NCI-H2081 treated with DMSO at 0.1 percent for 48 hours (cell line): ENCODE measurements at places on chromosomes 16 and 17.

- no peak for DNase-seq
These were observed 29.7 kb downstream of the FANCA start for GRCh38 chr16:89786474-89787364.

GRCh38 chr17:27485125-27485524 is 28.9 kb downstream of the KSR1 start:
- DNase-seq = no peak

GRCh38 chr16:28491230-28491969 is 474 bp downstream of the CLN3 start:
- no peak for DNase-seq

GRCh38 chr17:17343160-17343735 is 40.1 kb downstream of the NT5M start:
- DNase-seq = no peak

GRCh38 chr17:79590523-79590860 is 20.4 kb downstream of the RBFOX3 start:
- no peak for DNase-seq

GRCh38 chr16:19703172-19703889 is 14.7 kb downstream of the KNOP1 start:
- no peak for DNase-seq

DNA sequence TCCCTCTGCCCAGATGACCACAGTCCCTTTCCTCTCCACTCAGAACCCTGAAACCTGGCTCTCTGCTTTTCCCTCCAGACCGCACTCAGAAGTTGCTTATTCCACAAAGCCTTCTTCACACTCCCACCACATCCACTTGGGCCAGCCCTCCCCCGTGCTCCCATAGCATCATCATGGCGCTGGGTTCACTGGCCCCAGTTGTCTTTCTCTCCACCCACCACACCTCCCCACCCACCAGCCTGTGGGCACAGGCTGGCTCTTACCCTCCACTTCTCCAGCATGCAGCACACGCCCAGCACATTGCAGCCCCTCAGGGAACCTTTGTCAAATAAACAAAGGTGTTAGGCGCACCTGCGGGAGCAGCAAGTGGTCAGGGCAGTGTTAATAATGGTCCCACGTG is 130.0 kb downstream of the KATNIP start:
- no peak for DNase-seq

DNA sequence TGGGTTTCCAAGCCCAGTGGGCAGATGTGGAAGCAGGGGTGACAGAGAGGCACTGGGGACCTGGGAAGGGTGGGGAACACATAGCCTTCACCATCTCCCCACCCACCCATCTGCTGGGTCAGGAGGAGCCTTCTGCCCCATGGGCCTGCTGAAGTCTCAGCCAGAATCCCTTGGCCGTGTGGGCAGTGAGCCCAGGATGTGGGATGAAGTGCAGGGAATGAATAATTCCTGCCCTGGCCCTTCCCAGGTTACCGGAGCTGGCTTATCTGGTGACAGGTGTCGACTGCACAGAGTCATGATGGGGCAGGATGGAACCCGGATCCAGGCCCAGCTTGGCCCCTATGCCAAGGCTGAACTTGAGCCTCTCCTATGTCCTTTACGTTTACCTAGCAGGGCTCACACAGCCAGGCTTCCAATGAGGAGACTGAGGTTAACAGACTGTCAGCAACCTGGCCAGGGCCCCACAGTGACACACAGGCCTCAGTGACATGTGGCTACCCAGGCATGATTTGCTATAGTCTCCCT is 17.5 kb downstream of the ATP2A3 start:
- no peak for DNase-seq

GRCh38 chr16:84595052-84595481 is 22.8 kb downstream of the COTL1 start:
- DNase-seq = no peak

DNA sequence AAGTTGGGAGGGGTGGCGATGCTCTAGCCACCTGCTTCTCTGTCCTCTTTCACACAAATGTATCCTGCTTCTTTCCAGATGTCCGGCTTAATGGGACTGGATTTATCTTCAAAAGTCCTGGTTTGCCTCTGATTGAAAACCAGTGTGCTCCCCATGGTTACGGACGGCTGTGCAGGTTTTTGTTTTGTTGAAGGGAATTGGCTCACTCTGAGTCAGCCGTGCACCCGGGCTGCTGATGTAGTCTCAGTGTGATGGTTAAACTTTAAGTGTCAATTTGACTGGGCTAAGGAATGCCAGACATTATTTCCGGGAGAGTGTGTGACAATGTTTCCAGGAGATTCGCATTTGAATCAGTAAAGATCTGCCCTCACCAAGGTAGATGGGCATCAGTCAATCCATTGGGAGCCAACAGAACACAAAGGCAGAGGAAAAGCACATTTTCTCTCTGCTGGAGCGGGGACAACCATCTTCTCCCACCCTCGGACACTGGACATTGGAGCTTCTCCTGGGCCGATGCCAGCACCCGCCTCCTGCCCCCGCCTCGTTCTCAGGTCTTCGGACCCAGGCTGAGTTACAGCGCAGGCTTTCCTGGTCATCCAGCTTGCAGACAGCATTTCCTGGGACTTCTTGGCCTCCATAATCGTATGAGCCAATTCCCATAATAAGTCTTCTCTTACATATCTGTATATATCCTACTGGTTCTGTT is 126.9 kb upstream of the TNRC6C start:
- DNase-seq = no peak

DNA sequence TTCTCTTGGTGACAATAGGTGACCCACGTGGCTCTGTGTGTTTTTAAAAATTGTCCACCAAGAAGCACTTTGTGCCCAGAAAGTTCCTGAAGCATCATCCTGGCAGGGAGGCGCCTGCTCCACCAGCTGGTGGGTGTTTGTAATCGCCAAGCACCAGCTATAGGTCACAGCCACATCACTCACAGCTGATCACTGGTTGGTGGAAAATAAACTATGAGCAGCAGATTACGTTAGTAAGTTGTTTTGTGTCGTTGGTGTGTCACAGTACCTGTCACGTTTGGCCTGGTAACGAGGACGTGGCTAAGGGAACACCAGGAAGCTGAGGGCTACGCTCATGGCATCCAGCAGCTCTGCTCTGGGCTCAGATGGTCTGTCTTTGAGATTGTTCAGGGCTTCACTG is 10.1 kb downstream of the MRM3 start:
- DNase-seq = no peak

DNA sequence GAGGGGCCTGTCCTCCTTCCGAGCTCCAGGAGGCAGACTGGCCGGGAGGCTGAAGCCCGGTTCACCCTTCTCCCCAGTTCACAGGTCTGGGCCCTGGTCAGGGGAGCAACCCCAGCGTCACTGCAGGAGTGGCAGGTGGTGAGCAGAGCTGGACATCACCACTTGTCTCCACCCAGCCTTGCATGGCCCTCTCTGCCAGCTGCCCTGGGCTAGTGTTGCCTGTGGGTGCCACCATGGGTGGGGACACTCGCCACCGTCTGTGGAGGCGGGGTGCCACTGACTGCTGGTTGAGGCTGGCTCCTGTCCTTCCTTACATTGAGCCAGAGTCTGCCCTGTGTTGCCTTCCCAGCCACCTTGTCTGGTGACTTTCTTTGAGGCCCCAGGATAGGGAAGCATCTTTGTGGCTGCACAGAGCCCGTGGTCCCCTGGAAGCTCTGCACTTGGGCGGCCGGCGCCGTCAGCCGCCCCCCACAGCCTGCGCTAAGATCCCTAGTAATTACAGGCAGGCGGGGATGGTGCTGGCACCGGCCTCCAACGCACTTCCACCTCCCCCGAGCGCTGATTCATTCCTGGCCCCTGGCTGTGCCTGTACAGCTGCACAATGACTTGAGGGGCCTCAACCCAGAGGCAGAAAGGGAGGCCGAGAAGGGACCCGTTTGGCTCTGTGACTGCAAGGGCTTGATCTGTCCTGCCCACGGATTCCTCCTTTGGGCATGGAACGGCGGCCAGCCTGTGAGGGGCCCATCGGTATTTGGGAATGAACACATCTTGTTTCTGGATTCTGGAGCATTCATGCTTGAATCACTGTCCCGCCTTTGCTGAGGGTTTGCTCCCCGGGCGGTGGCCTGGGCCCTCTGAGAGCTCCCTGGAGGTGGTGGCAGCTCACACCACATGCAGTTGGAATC is 5.2 kb downstream of the BAIAP2 start:
- DNase-seq = no peak

DNA sequence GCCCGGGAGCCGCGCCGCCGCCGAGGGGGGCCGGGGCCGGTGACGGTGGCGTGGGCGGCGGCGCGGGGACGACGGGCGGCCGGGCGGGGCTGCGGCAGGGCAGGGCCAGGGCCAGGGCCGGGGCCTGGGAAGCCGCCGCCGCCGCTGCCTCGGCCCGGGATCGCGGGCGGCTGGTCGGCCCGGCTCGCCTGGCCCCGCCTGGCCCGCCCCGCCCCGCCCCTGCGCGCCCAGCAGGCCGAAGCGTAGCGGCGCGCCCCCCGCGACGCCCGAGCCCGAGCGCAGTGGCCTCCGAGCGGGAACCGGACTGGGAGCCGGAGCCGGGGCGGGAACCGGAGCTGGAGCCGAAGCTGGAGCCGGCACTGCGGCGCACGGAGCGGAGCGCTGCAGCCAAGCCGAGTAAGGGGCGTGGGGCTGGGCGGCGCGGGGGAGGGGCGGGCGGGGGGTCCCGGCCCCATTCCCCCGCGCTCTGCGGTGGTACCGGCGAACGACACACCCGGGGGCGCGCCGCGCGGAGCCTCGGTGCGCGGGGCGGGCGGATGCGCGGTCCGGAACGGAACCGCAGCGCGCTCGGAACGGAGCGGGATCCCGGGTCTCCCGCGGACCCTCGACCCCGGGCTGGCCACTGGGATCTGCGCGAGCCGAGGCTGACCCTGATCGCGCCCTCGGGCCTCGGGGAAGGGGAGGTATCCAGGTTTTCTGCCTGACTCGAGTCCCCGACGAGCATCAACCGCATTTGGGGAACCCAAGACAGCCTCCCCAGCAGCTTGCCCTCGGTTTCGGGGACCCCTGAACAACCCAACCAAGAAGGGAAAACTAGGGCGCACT is at the start of gene BEAN1:
Gene BEAN1 (plus strand): TSS at position 260 of the 825 bp plus-strand sequence. CDS start 10,382 bp downstream, outside the sequence.
- DNase-seq = no peak
